B cell (primary cell): ENCODE measurements at places on chromosomes 2 and 18. TPM values are rescaled to one million over a fixed set of nuclear protein-coding genes. Genes with fewer than 3 reads are reported as not detected.

- no peak for DNase-seq
Measured at GRCh38 chr18:56789004-56789888, 138.1 kb downstream of the WDR7 start.

- DNase-seq: no peak
Measured at GRCh38 chr2:107627164-107627563, 199.5 kb upstream of the RGPD4 start.

- no peak for DNase-seq
Measured at GRCh38 chr18:33817096-33817495, 239.1 kb downstream of the ASXL3 start.

DNA sequence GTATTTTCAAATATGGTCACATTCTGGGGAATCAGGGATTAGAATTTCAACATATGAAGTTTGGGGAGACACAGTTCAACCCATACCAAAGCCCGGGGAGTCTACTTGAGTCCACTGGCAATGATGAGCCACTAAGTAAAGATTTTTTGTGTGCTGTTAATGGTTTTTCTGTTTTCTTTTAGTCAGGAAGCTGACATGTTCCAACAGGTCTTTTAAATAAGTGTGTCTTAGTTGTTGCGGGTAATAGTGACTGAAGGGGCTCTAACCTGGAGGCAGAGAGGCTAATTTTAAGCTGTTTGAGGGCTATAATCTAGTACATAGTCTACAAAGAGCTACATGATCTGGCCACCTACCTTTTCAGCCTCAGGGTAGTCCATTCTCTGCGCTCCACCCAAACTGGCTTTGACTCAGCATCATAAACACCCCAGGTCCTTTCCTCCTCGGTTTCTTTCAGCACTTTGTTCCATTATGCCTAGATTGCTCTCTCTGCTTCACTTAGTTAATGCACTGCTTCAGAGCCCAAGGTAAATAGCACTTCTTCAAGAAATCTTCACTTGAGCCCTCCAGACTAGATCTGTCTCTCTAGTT is 17.6 kb upstream of the UBE2E3 start:
- no peak for DNase-seq

Gene CYP26B1
- not detected in 2 replicates for polyA plus RNA-seq

GRCh38 chr2:130852521-130853115 is 15.9 kb downstream of the ARHGEF4 start:
- DNase-seq: no peak

GRCh38 chr18:59870623-59871130 is 29.1 kb upstream of the PMAIP1 start:
- DNase-seq: no peak

Gene SETBP1
- polyA plus RNA-seq: 13.3 and 15.1 TPM in 2 replicates

Gene IL36A
- polyA plus RNA-seq: not detected in 2 replicates

DNA sequence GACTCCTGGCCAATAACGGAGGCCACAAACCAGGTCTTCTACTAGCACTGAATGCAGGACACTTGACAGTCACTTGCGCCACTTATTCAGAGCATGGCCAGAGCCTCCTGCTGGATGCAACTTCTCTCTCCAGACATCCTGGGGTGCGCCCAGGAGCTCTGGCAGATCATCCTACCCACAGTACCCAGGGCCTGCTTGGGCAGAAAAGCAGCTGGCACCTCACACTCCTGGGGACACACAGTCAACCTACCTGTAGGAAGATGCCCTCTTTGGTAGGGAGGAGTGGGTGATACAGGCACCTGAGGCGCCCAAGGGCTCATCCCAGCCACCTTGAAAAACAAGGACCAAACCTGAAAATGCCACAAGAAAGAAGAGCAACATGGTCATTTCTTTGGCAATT is 13.3 kb downstream of the GALNT14 start:
- no peak for DNase-seq

- no peak for DNase-seq
Measured at GRCh38 chr2:178008636-178009289, 63.8 kb downstream of the PDE11A start.

GRCh38 chr2:96427917-96428316 is 77.2 kb downstream of the NEURL3 start:
- no peak for DNase-seq

- DNase-seq: no peak
Measured at GRCh38 chr2:158732573-158733429, 62.3 kb upstream of the DAPL1 start.

Gene CYS1
- not detected in 2 replicates for polyA plus RNA-seq

DNA sequence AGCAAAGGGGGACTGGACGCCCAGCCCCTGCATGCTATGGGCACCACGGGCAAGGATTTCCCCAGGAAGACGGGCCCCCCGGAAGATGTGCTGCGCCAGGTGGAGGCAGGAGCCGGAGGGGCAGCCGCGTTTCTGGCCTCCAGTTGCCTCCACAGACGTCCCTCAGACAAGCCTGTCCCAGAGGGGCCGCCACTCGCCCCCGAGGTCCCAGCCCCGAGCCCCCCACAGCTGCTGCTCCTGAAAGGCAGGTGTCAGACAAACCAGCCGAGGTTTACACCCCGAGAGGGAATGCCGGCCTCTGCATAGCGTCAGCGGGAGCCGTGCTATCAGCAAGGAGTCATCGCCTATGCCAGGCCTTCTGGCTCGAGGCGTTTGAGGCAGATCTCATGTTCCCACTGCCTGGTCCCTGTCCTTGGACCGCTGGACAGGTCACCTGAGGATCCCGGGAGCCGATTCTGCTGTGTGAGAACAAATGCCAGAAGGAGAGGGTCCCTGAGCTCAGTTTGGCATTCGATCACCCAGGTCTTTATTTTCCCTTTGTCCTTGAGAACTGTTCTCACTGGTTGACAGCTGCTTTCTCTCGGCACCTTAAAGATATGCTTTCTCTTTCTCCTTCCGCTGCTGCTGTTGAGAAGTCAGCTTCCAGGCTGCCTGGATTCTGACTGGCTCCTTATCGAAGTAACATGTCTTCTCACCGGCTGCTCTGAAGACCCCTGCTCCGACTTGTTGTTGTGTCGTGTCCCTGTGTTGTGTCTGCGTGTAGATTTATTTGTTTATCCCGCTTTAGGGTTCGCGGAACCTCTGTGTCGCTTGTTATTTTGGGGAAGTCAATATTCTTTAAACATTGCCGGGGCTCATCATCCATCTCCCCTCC is 20.6 kb downstream of the CROCC2 start:
- DNase-seq: no peak

DNA sequence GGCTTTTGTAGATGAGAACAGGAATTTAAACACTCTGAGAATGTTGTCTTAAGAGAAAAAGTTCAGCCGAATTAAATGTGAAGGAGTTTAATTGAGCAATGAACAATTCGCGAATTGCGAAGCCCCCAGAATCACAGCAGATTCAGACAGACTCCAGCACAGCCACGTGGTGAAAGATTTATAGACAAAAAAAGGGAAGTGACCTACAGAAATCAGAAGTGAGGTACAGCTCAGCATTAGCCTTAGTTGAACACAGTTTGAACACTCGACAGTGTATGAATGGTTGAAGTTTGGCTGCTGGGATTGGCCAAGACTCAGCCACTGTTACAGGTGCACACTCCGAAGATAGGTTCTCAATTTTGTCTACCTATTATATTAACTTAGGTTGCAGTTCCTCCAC is 264.0 kb upstream of the CHST9 start:
- DNase-seq: no peak

DNA sequence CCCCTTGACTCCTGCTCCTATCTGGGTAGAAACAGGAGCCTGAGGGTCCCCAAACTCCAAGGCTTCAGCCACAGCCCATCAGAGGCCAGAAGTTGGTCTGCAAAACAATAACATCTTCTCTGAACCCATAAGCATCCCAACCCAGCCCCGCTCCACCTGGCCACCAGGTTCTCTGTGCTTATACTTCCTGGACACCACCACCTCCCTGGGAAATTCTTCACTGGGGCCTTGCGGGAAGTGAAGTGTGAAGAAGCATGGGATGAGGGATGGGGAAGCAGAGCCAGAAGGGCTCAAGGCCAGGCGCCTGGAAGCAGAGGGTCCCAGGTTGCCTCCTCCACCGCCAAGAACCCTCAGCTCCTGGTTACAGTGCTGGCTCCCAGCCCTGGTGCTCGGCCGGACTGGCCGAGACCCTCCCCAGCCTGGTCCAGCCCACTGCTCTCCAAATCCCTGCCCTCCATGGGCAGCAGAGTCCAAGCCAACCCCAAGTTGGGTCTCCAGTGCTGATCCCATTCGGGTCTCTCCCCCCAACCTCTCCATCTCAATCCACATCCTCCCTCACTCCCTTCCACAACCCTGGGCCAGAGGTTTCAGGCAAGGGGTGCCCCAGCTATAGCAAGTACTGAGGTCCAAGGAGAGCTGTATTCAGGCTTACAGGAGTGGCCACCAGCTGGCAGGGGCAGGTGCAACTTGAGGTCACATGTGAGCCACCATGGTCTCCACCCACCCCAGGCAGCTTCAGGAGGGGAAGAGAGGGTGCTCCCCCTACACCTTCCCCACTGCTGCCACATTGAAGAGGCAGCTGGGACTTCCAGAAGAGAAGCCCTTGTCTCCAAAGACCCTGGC is 60.7 kb downstream of the TNS1 start:
- DNase-seq: no peak

GRCh38 chr2:120971866-120972265 is 236.2 kb downstream of the GLI2 start:
- DNase-seq: no peak

GRCh38 chr2:219218217-219218731 is 484 bp downstream of the ABCB6 start:
- DNase-seq: no peak

Gene TMEM198
- 1.1 and 2.3 TPM in 2 replicates for polyA plus RNA-seq

DNA sequence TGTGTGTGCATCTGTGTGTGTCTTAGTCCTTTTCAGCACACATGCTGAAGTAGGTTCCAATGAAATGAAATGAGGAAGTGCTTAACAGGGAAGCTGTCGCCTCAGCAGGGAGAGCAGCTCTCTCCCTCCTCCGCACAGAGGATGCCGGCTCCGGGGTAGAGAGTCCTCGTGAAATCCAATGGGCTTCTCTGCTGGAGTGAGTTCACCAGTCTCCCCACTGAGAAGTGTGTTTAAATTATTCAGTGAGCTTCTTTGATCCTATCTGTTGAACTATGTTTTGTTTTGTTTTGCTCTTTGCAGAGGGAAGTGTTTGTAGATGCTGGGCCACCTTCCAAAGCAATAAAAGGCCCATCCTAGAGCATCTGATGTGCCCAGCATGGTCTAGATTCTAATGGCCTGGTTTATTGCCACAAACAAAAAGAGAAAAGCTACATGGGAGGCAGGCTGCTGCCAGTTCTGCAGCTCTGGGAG is 6.7 kb downstream of the PPP1R7 start:
- peak; percentile 23 for DNase-seq

DNA sequence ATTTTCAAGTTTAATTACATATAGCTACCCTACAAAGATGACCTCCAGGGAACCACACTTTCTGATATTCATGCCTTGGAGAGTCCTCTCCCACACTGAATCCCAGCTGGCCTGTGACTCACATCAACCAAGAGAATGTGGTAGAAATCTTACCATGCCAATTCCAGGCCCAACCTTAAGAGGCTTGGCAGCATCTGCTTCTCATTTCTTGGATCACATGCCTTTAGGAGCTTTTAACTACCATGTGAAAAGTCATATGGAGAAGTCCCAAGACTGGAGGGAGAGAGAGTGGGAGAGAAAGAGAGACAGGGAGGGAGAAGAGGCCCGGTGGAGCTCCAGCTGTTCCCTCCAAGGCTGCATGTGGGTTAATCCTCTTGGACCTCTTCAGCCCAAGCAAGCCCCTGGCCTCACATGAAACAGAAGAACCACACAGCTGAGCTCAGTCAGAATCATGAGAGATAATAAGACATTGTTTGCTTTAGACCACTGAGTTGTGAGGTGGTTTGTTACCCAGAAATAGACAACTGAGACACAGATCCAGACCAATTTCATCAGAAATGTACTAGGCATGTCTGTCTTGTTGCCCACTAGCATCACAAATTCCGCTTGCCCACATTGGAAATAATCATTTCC is 190.7 kb downstream of the MTCL1 start:
- DNase-seq: no peak

DNA sequence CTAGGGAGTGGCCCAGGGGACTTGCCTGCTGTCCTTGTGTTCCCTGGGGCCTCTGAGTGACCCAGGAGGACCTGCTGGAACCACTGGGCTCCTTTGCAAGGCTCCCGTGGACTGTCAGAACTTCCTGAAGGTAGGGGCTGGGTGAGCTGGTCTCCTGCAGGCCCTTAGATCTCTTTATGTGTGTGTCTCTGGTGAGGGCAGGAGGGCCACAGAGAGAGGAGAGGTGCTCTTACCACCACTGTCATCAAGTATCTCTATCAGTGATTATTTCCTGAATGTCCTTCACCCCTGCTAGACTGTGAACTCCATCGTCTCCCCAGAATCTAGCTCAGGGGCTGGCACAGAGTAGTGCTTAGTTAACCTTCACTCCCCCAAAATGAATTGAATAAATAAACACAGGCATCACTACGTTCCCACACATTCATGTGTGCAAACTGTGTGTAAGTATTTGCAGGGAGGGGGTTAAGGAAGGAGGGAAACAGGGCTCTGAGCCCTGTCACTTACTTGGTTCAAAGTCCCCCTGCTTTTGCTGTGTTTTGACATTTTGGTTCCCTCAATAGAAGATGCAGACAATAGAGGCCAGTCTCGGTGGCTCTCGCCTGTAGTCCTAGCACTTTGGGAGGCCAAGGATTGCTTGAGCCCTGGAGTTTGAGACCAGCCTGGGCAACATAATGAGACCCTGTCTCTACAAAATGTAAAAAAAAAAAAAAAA is 100.8 kb upstream of the HAAO start:
- DNase-seq: no peak

DNA sequence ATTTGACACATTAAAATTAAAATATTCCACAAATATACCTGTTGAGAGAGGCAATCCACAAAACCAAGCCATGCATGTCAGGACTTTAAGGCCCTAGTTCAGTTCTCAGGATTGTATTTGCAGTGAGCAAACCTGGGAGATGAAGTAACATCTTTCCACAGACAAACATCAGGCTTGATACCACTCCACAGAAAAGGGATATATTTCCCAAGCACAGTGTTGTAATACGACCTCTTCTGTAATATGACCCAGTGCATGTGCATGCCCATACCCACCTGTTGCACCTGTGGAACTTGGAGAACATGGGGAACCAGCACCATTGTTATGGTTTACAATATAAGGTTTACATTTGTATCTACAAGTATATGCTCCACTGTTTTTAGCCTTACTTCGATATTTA is 184.0 kb downstream of the PDE11A start:
- DNase-seq: no peak

Gene FBXO48
- 1.5 and 1.8 TPM in 2 replicates for polyA plus RNA-seq

- DNase-seq: no peak
Measured at GRCh38 chr18:56967035-56967434, 179.9 kb upstream of the BOD1L2 start.

DNA sequence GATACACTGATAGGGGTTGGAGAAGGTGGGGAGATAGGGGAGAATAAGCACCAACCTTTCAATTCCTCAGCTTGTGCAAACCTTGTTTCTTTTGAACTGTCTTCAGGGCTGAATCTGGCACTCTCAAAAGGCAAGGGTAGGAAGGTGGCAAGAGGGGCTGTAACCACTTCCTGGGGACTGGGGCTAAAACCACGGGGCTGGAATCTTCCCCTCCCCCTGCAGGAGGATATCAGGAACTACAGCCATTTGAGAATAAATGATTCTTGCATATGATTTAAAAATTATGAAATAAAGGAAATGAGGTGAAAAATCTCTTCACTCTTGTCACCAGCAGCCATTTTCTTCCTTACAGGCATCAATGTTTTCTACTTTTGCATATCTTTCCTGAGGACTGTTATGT is 50.8 kb downstream of the ATOH8 start:
- DNase-seq: peak; percentile 41
